ENCODE measurements at places on chromosomes 11 and 22.

DNA sequence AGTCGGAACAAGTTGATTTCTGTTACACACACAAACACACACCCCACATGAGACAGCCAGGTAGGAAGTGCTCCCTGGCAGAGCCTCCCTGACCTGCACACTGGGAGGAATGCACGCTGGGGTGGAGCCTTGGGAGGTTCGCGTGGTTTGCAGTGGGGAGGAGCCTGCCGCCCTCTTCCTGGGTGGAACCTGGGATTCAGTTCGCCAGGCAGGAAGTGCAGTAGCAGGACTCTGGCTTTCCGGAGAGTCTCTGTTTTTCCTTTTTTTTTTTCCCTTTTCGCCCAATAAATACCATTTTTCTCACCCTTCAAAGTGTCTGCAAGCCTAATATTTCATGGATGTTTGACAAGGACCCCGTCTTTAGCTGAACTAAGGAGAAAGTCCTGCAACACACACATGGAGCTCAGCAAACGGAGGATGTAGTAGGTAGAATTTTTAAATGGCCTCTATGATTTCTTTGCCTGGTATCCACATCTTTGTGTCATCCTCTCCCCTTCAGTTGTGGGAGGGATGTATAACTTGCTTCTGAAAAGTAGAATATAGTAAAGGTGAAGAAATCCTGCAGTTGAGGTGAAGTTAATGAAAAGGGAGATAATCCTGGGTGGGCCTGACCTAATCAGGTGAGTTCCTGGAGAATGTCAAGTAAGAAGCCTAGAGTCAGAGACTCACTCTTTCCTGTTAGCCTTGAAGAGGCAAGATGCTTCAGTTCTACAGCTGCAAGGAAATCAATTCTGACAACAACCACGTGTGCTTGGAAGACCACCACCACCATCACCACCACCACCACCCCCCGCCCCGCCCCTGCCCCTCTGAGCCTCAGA, 72.9 kb downstream of the PIWIL4 start:
- no peak for DNase-seq

GRCh38 chr22:36946421-36947158, 33.2 kb downstream of the CSF2RB start:
- DNase-seq: peak; percentile 21

- no peak for DNase-seq
Measured at GRCh38 chr11:116061322-116061721, 557.1 kb upstream of the CADM1 start.

- DNase-seq: no peak
Measured at GRCh38 chr11:66183494-66184048, 84.9 kb upstream of the RAB1B start.

DNA sequence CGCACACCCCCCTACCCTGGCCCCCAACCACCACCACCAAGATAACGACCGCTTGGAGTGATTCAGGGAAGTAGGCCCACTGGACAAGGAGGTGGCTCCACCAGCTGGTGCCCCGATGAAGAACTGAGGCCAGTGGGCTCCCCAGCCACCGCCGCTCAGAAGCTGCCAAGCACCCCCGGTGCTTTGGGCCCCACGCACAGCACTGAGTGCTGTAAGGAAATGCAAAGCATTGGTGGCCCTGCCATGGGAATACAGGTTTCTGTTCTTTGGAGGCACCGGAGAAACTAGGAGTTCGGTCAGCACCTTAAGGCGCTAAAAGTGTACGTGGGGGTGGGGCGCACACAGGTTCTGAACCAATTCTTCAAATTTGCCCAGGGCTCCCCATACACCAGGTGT, 664 bp upstream of the PRSS23 start:
- no peak for DNase-seq

DNA sequence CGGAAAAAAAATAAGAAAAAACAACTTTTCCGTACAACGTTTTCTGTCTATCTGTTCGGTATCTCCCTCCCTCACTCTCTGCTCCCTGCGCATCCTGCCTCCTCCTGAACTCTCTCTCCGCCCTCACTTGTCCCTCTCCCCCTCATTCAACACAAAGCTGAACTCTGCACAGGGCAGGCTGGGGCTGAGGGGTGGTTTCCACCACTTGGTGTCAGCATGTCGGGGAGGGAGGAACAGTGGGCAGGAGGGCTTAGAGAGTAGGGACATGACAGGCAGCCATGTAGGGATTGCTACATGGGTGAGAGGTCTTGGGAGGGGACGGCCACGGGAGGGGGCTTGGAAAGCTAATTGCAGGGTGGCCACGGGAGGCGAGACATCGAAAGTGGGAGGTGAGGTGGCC, 17.6 kb downstream of the SLC22A12 start:
- DNase-seq: no peak

GRCh38 chr11:100863080-100863581, 176.0 kb downstream of the ARHGAP42 start:
- DNase-seq: no peak

- no peak for DNase-seq
Measured at GRCh38 chr22:38655519-38656255, 505 bp downstream of the FAM227A start.

- DNase-seq: no peak
Measured at GRCh38 chr11:27679136-27680015, 20.9 kb downstream of the BDNF start.

DNA sequence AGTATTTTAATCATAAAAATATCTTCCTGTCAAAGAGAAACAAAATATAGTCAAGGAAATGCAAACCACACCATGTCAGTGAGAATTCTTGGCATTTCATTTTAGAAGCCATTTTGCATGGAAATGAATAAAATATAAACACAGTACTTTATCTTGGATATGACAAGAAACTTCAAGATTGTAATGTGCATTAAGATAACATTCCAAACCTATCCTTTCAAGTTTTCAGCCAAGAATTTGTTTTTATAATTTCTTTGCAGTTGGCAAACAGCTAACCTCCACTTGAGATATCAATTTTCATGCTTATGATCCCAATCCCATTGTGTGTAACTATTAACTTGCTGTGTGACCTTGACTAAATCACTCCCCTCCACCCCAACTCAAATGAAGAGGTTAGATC, 59.3 kb upstream of the WT1 start:
- DNase-seq: no peak

DNA sequence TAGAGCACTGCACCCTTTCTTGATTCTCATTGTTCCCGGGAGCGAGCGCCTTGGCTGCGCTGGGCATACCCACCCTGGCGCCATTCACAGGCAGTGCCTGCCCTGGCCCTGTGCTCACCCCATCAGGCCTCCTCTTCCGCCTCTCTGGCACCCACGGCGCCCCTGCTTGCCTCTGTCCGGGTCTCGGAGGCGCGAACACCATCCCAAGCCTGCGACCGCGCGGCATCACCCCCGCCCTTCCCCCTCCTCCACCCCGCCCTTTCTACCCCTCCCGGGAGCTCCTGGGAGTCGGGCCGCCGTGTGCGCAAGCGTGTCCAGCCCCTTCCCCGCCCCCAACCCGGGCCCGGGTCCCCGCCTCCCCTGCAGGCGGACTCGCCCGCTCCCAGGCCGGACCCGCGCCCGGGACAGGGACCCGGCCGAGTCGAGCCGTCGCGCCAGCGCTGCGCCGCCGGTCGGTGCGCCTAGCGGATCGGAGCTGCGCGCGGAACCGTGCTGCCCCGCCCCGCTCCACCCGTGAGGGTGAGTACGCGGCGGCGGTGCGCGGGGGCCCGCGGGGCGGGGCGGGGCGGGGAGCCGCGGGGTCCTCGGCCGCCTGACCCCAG, at the start of gene ST3GAL4:
Gene ST3GAL4 (plus strand): TSS at position 363 of the 602 bp plus-strand sequence. CDS start 50,470 bp downstream, outside the sequence.
- peak; percentile 32 for DNase-seq

DNA sequence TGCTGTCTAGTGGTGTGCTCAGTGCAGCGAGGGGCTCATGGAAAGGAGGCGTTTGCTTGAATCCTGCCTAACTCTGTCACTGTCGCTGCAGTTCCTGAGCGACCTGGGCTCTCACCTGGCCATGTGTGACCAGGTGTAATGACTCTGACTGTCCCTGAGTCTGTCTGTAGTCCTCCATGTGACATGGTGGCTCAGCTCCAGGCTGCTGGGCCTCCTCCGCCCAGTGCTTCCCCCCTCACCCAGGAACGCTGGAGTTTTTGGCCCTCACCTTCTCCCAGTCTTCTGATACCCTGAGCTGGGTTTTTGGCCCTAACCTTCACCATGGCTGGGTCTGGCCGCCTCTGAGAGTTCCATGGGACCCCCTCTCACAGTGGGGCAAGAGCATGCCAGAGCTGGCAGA, 20.3 kb downstream of the MICALL1 start:
- DNase-seq: no peak

GRCh38 chr11:117319214-117319840, 3.3 kb upstream of the BACE1 start:
- no peak for DNase-seq

GRCh38 chr11:111696556-111696955, 69.6 kb downstream of the PPP2R1B start:
- no peak for DNase-seq

DNA sequence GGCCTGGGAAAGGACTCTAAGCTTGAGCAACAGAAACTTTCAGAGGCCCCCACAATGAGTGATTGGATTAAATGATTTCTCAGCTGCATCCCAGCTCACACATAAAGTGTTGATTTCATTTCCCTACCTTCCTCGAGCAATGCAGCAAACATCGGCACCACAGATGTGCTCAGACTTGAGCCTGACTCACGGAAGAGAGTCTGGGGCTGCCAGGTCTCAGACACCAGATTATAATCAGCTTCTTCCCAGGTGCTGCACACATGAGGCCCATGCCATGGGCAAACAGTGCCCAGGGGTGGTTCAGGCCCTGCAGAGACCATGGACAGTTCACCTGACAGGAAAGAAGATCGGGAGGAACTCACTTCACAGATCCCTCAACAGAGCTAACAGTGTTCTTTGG, 226.6 kb upstream of the TENM4 start:
- no peak for DNase-seq

DNA sequence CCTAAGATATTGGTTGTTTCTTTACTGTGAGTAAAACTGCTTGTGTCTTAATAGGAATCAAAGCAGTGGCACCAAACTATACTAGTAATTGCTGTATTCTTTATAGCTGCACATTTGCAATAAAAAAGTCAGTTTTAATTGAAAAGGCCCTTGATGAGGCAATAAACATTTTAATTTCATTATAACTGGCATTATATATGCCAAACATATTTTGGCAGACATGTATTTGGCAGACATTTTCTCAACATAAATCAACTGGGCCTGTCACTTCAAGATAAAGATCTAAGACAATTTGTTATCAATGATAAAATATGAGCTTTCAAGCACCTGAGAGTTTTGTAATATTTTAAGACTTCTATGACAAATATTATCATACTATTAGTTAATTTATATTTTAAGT, 245.7 kb downstream of the SBF2 start:
- DNase-seq: no peak

GRCh38 chr11:20688761-20689160, 19.4 kb downstream of the NELL1 start:
- no peak for DNase-seq

- no peak for DNase-seq
Measured at GRCh38 chr22:49344656-49345055, 483.0 kb downstream of the BRD1 start.
